Stimulated activated CD8-positive, alpha-beta memory T cell treated with anti-CD3 and anti-CD28 coated beads, Interleukin-4, amount 100 ng/mL, for 4 hours (primary cell): ENCODE measurements at places on chromosomes 7 and 10.

DNA sequence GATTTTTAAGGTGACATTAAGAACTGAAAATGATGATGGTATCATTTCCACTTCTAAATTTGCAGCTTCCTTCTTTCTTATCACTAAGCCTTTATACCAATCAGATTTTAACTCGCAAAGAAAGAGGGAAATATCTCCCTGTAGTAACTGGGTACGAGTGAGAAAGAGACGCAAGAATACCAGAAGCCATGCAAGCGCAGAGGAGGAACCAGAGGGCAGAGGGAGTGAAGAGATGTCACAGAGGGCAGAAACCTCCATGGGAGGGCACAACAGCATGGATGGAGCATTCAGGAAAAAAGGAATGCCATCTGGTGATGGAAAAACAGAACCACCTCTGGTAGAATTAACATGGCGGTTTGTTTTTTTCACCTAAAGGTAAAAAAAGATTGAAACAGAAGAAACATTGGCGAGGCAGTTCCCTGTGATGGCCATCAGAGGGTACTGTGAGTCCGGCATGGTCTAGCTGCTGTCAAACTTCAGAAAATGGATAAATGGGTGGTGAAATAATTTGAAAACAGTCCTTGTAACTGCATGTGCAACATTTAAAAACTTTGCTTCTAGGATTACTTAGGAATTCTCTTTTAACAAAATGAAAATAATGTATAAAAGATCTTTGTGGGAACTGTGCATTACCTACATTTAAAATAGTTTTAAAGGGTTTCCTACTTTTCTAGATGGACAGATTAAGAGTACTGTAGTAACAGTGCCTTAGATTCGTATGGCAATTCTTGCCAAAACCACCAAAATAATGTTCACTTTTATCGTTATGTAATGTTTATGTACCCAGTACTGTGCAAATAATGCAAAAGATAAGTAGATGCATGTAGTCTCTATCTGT lies 91.8 kb downstream of the ARHGAP12 start:
- DNase-seq, result no peak

- DNase-seq, result no peak
These were observed 8.1 kb downstream of the HERC4 start for GRCh38 chr10:68067029-68067428.

DNA sequence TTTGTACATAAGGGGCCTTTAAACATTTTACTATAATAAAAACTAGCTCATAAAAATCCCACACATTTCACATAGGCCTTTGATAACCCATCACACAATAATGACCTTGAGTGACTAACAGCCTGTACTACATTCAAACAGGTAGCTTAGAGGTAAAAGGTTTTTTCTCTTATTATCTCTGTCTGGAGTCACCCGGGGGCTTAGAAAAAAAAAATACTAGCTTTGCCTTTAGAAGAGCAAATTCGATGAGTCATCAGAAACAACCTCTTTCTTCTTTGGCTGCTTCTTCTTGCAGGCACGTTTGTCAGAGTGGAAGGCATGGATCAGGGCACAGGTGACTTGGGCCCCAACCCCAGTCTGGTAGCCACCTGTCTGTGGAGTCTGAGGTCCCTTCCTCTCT lies 43.4 kb upstream of the ADO start:
- no peak for DNase-seq

DNA sequence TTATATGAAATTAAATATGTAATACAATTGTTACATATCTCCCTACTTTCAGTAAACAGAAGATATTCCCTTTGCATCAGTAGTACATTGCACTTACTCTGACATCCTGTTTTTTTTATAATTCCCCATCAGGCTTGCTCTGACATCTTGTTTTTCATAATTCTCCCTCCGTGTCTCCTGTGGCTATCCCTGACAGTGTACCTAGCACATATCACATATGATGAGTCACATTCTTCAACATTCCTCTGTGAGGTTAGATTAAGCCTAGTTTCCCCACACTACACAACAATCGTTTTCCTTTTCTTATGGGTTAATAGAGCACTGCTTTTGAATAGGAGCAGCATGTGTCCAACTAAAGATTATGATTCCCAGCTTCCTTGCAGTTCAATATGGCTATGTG lies 250.6 kb upstream of the NPVF start:
- DNase-seq, result no peak

DNA sequence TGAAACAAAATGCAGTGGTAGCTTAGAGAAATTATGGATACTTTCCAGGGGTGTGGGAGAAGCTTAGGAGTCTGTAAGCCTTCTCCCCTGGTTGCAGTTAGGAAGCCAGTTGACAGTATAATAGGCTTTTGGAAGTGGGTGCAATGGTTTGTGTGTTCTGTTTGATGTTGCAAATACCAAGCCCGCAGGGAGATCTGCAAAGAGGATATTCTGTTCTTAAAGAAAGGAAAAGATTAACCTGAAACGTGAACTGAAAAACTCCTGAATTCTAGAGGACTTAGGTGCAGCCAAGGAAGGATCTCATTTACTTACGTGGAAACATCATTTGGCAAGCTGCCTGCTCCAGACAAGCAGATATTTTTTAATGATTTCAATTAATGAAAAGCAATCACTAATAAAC lies 496.6 kb downstream of the AUTS2 start:
- no peak for DNase-seq

GRCh38 chr7:101666293-101666692 lies 37.2 kb upstream of the MYL10 start:
- no peak for DNase-seq

- no peak for DNase-seq
These were observed 138.7 kb downstream of the MAPK8 start for GRCh38 chr10:48444861-48445841.

DNA sequence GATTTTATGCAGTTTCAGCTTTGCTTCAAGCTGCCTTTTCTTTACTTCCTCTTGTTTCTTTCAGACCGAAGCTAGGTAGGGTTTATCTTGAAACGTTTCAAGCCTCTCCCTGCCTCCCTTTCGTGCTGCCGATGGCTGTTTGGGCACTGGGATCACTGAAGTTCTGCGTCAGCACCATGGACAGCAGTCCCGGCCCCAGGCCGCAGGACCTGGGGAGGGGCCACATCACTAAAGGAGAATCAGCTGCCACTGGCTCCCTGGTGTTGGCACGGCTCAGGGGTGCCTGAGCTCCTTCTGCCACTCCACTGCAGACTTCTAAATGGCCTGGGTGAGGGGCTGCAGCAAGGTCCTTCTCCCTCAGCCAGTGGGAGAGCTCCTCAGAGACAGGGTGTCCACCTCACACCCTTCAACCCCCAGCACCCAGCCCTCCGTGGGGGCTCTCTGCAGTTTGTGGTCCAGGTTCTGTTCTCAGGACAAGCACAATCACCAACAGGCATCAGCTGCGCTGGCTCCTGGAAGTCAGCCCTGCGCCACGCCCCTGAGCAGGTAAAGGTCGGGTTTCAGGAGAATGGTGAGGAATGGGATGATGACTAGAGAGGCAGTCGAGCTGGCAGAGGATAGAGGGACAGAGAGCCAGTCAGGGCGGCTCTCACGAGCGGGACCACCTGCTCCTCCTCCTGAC lies 387.2 kb downstream of the TCERG1L start:
- no peak for DNase-seq

GRCh38 chr7:35820858-35821257 lies 20.0 kb downstream of the SEPTIN7 start:
- no peak for DNase-seq

DNA sequence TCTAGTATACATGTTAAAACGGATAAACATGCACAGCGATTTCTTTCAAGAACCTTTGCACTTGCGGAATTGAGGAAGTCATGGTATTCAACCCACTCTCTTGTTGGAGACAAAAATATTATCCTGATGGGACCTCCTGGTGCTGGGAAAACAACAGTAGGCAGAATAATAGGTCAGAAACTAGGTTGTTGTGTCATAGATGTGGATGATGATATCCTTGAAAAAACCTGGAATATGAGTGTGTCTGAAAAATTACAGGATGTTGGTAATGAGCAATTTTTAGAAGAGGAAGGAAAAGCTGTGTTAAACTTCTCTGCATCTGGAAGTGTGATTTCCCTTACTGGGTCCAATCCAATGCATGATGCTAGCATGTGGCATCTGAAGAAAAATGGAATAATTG lies 6.9 kb downstream of the THNSL1 start:
- no peak for DNase-seq

DNA sequence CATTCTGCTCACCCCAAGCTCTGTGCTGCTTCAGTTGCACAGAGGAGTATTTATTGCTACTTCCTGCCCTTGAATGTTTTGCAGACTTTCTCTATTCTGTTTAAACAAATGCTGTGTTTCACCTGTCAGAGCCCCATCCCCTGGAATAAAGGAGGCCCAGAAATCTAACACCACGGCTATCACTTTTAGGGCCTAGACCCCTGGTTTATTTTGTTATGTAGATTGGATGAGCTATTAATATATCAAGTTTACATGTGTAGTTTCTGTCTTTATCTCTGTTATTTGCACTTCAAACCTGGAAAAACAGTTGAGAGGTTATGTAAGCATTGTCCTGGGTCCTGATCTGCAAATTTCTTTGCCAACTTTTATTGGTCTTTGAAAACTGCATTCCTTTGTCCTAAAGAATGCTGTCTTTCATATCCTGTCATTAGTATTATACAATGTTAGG lies 630.1 kb downstream of the PARD3 start:
- DNase-seq, result no peak

- no peak for DNase-seq
These were observed 163.8 kb downstream of the ELMO1 start for GRCh38 chr7:37284805-37285231.

DNA sequence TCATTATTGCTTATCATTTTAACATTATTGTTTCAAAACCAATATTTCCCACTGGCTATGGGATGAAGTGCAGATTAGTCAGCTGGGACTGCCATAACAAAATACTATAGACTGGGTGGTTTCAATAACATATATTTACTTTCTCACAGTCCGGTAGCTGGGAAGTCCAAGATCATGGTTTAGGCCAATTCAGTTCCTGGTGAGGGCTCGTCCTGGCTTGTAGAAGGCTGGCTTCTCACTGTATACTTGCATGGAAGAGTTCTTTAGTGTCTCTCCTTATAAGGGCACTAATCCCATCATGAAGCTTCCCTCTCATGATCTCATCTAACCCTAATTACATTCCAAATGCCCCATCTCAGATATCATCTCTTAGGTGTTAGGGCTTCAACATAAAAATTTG lies 101.3 kb downstream of the CHRM2 start:
- DNase-seq, result no peak

DNA sequence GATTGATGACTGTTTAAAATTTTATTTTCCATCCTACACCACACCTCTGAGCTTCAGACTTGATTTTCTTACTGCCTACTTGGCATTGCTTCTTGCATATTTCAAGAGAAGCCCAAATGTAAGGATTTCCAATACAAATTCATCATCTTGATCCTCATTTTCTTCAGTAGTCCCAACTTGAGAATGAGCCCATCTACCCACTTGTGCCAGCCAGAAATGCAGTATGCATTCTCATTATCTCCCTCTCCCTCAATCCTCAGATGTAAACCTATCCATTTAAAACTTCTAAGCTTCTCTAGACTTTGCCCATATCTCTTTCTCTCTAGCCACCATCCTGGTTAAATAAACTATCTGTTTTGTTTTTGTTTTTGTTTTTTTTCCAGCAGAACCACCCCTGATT lies 22.4 kb upstream of the EGFR start:
- no peak for DNase-seq

- DNase-seq, result no peak
These were observed 126.0 kb upstream of the GDF10 start for GRCh38 chr10:47173929-47174442.

DNA sequence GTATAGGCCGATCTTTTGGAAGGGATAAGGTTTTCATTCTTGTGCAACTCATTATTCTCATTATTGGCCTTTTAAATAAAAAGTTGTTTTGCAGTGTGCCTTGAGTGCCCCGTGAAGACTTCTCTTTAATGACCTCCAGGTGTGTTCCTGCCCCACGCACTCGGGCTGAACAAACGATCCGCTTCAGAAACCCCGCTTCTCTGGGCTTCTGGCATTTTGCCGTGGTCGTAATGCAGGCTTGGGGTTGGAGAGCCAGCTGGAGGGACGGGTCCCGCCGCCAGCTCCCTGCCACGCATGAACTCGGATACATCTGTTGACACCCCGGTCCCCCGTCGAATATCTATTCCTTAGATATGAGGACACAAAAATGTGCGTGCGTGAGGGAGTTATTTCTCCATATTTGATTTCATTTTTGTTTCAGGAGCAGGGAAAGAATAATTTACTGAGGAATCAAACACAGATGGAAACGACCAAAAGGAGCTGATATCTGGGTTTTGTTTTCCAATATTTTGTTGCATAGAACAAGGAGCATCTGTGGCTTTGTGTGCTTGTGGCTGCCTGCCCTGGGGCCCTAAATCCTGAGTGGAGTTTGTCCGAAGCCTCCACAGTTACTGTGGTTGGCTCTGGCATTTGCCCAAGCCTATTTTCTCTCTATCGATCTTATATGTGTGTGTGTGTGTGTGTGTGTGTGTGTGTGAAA lies 17.0 kb upstream of the TTYH3 start:
- no peak for DNase-seq

- no peak for DNase-seq
These were observed 6.9 kb downstream of the SERPINE1 start for GRCh38 chr7:101133621-101134398.

- no peak for DNase-seq
These were observed 105.4 kb upstream of the FRMD4A start for GRCh38 chr10:14435976-14436632.

DNA sequence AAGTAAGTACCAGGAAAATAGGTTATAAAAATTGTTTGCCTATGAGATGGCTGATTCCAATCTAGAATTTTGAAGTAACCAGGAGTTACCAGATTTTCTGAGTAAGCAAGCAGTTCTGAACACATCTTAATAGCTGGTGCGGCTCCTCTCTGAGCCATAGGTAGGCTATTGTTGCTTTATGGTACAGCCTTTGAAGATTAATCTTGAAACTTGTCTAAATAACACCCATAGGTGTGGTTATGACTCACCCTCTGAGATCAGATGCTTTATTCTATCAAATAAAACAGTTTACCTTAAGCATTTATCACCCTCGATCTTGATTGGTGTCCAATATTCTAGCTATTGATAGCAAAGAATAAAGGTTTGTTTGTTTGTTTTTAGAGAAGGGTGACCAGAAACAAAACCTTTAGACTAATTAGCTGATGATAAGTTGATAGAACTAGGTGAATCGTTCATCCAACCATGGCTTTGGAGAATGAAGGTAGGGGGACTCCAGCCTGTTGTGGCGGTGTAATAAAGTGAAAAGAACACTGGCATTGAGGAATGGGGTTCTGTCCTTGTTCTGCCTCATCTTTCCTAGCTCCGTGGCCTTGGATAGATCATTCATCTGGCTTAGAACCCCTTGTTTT lies 72.2 kb downstream of the VTI1A start:
- DNase-seq, result no peak

- no peak for DNase-seq
These were observed 102.3 kb upstream of the ARHGAP21 start for GRCh38 chr10:24826009-24826408.
